ENCODE measurements at places on chromosomes 4 and X.
A peak's percentile ranks its signal among the peaks of the same experiment; 100 is the strongest.

- DNase-seq: no peak
These were observed 9.6 kb upstream of the EXOSC9 start for GRCh38 chr4:121791481-121791880.

DNA sequence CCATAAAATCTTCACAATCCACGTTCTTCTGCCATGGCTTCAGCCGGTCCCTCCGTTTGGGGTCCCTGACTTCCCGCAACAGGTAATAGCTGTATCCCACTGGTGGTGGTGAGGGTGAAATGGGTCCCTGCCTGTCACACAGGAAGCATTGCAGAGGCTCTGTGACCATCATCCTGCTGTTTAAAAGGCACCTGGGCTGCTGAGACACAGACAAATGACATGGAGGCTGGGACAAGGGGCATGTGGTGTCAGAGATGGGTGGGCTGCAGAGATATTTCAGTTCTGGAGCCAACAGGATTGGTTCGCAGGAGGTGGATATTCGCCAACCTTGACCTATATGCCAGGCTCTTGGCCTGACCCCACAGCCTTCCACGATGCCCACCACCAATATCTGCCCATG is 82.1 kb downstream of the JAKMIP1 start:
- DNase-seq: no peak

DNA sequence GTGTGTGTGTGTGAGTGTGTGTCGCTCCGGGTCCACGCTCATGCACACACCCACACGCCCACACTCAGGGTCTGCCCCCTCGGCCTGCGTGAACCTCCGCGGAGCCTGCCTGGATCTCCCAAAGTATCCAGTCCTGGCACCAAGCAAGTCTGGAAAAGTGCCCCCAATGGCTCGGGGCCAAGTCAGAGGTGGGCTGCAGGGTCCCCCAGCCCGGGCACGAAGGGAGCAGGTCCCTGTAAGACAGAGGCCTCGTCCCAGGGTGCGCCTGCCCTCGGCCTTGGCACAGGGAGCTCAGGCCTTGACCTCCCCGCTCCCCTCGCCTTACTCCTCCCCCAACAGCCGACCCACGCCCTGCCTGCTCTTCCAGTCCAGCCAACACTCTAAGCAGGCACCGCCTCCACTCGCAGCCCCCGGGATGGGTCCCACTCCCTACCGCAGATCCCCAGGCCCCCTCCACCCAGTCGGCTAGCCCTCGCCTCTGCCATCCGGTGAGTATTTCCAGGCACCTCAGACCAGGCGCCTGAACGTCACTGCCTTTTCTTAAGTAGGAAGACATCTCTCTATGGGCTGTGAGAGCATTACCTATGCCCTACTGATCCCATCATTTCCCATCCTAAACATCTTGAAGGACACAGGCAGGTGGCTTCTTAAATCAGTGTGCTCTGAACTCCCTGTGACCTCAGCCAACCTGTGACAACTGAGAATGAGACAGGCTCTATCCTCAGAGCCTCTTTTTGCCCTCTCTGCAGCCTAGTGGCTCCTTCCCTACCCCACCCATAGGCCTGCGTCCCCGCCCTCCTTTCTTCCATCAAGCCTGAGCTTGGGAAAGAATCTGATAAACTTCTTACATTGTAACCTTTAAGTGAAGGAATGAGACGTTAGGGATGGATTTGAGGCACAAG is 704 bp downstream of the FAM114A1 start:
- peak; percentile 33 for DNase-seq

GRCh38 chr4:149933120-149933519 is 117.5 kb upstream of the IQCM start:
- DNase-seq: no peak

DNA sequence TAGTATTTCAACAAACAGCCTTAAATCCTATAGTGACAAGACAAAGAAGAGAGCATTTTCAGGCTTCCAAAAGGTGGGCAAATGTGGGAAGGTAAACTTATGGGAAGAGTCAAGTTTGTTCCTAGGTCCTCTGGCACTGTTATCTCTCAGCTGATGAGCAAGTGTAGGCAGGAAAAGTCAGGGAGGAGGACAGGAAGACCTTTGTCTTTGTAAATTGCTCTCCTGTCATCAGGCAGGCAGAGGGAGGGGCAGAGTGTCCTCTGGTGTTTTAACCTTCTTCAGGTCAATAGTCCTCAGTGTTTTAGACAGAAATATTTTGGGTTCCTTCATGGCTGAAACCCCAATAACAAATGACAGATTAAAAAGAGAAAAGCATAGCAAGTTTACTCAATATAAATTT is 13.5 kb upstream of the GEMIN8 start:
- no peak for DNase-seq

DNA sequence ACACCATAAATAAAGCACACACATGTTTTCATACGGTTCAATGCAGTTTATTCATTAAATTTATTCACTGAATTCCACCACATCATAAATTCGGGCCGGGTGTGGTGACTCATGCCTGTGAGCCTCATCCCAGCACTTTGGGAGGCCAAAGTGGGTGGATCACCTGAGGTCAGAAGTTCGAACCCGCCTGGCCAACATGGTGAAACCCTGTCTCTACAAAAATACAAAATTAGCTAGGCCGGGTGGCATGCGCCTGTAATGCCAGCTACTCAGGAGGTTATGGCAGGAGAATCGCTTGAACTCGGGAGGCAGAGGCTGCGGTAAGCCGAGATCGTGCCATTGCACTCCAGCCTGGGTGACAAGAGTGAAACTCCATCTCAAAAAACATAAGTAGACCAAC is 131.6 kb downstream of the PDS5A start:
- no peak for DNase-seq

DNA sequence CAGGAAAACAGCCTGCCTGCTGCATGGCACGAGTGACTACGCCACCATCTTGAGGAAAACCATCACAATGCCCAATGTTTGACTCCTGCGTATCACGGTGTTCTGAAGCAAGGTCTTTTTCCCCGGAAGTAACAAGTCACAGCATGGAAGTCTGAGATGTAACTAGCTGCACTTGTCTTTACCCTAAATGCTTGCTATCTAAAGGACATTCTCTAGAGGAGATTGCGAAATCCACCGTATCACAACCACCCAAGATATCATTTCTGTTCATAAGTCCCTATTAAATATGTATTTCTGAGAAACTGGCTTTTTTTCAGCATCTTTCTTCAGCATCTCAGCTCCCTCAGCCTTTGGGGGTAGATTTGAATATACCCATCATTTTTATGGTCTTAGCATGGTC is 1565.1 kb downstream of the ARAP2 start:
- DNase-seq: no peak

DNA sequence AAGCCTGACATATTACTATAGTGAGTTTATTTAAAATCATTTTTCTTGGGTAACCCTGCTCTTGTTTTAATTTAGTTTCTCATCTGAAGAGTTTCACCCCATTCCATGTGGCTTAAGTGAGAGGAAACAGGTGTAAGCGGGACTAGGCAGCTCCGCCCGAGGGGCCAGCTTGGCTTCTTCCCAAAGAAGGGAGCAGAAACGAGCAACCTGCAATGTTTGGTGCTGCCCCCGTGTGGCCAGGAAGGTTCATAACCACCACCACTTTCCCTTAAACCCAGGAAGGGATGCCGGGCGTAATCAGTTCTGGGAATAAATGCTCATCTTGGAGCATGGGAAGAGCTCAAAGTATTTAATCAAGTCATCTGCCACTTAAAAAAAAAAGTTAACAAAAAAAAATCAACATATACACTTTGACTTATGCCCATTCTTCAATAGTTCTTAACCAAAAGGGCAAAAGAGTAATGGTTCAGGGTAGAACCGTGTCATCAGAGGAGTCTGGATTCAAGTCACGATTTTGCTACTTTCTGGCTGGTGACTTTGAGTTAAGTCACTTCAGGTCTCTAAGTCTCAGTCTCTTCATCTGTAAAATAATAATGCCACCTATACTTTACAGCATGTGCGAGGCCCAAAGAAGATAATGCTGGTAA is 147.9 kb downstream of the NSUN7 start:
- peak; percentile 75 for DNase-seq

GRCh38 chr4:105210916-105211315 is 64.2 kb downstream of the TET2 start:
- no peak for DNase-seq

DNA sequence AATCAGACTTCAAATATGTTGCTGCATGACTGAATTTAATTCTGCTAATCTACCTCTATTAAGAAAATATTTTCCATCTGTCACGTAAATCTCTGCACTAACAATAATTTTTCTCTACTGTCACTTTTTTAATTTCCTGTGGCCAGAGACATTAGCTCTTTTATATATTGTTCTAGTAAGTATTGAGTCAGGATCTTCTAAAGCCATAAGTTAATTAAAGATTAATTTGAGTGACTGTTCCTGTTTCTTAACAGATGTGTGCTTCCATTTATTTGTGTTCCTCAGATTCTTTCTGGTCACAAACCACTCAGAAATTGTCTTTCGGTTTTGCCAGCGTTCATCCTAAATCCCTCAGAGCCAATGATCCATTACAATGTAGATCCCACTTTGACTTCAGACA is 2.4 kb upstream of the SMR3B start:
- no peak for DNase-seq

DNA sequence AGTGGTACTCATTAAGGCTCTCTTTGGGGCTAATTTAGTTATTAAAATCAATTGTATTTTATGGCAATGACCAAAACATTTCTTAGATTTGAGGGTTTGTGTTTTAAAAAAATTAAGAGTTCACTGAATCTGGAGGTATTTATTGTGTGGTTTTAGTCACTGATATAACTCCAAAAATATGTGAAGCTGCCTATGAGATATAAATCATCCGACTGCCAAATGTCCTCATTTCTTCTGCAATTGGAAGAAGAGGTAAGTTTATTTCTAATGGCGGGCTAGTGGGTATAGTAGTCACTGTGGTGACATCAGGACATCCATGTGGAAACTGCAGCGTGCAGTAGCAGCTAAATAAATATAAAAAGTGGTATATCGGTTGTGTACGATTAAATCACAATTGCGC is 205.5 kb downstream of the MID1 start:
- no peak for DNase-seq

- DNase-seq: peak; percentile 22
These were observed 157.6 kb downstream of the RASL11B start for GRCh38 chr4:53019485-53020382.

GRCh38 chr4:92519727-92520126 is 216.0 kb downstream of the GRID2 start:
- DNase-seq: no peak

DNA sequence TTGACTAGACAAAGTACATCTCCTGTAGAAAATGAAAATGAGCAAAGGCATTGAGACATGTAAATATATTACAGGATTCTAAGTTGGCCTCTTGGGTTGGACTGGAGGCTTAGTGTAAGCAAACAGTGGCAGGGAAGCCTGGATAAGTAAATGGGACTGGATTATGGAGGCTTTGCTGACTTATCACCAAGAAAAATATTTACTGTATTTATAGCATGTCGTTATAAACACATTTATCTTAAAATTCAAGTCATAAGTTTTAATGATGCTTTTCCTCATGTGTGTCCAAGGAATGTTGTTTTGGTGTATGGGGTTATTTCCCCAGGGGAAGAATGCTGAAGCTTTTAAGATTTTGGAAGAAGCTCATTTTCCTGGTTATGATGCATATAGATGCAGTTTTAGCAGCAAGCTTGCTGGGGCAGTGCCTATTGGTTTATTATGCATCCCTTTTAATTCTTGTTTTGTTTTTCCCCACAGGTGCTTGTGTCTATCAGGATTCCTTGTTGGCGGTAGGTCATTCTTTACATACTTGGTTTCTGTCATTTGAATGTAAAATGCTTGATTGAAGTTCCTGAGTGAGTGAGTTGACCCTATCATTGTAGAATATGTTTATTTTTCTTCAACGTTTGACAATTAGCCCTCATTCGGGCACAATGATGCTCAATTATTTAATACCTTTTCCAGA is 8.5 kb downstream of the FRAS1 start:
- peak; percentile 50 for DNase-seq

GRCh38 chr4:89293299-89293698 is 14.3 kb downstream of the GPRIN3 start:
- no peak for DNase-seq

DNA sequence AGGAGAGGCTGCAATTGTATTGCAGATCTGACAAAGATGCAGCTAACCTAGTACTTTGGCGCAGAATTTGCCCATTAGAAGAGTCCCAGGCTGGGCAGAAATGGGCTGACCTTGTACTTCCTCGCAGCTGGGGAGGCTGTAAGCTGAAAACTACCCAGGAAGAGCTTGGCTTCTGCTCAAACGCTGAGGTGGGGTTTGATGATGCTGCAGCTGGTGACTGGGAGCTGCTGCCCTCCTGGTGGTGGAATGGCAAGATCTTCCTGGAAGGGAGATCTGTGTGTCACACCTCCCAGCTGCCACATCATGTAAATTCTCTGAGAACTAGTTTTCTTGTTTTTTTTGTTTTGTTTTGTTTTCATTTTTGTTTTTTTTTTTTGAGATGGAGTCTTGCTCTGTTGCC is 17.4 kb downstream of the CCNG2 start:
- DNase-seq: no peak

DNA sequence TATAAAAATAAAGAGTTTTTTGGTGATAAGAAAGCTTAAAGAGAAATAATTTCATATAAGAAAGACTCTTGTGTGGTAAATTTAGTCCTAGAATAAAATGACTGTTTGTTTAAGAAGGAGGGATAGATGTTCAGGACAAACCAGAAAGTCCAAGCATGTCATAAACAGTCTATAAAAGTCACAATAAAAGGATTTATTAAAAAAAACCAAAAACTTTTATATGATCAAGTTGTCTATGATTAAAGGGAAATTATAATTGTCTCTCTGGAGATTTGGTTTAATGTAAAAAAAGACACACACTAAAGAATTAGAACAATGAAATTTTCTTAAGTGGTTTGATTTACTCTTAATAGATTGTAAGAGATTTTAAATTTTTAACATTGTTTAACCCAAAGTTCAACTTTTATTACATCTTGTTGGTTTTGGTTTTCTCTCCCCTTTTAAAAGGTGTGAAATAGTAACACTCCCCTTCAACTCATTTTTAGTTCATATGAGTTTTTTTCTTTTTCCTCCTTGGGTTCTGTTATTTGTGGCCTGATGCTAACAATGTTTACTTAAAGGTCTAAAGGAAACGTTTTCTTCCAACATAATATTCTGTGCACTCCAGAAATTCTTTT is 89.7 kb downstream of the PDHA2 start:
- DNase-seq: no peak

DNA sequence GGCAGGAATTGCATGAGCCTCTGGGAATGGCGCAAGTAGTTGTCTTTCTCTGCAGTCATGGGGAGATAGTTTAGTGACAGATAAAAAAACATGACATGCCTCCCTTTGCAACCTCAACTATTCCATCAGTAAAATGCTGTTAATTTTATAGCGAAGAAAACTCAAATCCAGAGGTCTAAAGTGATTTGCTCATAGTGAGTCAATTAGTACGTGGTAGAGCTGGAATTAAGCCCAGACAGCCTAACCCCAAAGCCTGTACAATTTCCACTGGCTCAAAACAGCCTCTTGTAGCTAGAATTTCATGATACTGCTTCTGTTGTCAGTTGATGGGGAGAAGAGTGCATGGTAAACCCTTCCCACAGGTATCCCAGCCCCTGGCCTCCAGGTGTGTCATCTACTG is 81.3 kb upstream of the TRPC5 start:
- no peak for DNase-seq

DNA sequence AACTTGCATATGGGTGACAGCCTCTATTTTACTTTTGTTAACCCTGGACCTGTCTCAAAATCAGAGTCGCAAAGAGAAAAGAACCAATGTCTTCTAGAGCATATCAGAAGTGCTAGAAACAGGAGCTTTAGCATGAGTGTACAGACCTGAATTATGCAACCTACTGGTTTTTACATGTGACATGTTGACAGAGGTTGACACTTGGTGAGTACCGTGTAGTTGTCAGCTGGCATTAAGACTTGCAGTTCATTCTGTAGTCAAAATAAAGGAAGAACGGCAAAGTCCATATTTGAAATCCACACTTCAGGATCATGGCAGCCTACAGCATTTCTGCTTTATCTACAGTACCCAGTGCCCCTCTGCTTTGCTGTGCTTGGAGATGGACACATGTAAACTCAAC is 291.9 kb upstream of the TENM3 start:
- DNase-seq: no peak

Measured in stomach (tissue), 19 donors.